Esophagus mucosa (tissue), 1 donor: ENCODE measurements at places on chromosomes 3 and 15. TPM values are rescaled to one million over a fixed set of nuclear protein-coding genes. Genes with fewer than 3 reads are reported as not detected.

Gene RBPMS2
- total RNA-seq = 0.48 TPM

Gene UBE3A
- total RNA-seq = 70.0 TPM

Gene GOLGA8K
- not detected for total RNA-seq

Gene KLHL18
- total RNA-seq = 24.2 TPM

Gene STAC
- total RNA-seq = 0.08 TPM

Gene CYP8B1
- total RNA-seq = not detected

Gene EFCC1
- 0.20 TPM for total RNA-seq

Gene OPA1
- total RNA-seq = 48.5 TPM

Gene OTOL1
- not detected for total RNA-seq

Gene GOLGA6L7
- total RNA-seq = not detected

Gene SCAMP2
- 102 TPM for total RNA-seq

Gene GABRR3
- total RNA-seq = not detected

DNA sequence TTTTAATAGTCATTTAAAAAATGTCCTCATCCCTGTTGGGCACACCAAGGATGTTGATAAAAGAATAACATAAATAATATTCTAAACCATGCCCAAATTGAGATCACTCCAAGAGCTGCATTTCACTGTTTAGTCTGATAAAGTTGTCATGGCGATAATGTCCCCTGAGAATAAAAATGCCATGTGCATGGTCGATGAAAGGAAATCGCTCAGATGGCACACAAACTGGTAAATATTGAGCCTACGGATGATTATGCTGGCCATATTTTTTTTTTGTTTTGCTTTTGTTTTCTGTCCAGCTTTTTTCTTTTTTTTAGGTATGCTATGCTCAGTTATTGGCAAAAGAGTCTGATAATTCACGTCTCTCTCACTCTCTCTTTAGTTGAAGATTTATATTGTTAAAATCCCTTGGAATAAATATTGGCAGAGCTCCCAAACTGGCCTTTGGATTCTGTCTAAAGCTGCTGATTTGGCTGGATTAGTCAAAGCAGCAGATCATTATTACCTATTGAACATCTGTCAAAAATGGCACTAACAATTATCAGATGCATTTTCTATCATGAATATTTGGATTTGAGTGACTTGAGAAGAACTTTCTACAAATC, 643.8 kb downstream of the SQOR start:
- ATAC-seq = no peak

DNA sequence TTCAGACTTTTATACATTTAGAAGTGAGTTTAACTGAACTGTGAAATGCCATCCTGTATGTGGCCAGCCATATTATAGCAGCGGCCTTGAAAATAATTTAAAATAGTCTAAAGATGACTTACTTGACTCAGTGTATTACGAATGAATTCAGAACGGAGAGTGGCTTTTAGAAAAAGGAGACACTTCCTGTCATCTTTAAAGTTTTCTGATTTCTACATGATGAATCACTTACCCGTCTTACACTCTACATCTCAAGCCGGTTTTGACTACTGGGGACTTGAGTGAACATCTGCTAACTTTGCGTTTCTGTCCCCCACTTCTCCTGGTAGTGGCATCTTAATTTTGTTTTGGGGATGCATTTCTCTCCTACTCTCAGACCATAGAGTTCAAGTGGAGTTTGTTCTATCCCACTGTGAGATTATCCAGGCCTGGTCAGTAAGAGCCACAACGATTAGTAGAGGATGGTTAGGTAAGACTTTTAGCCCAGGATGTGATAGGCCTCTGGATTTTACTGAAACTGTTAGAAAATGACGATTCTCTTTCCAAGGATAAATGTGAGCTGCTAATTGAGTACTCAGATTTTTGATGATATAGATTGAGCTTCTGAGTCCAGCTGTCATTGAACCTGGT, 175.4 kb upstream of the CADPS start:
- no peak for ATAC-seq

DNA sequence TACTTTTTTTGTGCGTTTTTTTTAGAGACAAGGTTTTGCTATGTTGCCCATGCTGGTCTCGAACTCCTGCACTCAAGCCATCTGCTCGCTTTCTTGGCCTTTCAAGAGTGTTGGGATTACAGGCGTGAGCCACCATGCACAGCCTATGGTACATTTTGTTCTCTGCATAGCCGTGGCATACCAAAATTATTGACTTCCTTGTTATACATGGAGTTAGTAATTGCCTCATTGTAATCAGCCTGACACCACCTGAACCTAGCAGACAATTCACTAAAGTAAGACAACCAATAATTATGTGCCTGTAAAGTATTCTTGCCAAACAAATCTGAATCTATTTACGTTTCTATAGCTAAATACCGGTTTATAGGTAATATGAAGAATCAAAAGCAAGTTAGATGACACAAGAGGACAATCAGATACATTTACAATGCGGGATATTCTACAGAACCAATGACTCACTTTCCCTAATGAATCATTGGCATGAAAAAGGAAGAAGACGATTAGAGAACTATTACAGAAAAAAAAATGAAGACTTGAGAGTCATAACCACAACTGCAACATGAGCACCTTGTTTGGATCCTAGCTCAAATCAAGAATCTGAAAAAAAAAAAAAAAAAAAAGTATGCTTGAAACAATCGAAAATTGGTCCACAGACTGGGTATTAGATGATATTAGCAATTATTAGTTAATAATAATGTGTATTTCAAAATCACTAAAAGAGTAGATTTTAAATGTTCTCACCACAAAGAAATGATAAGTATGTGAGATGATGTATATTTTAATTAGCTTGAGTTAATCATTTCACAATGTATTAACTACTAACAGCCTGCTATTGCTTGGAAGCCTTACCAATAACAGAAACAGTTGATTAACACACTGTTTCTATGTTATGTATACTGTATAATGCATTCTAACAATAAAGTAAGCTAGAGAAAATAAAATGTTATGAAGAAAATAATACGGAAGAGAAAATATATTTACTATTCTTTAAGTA, 7.1 kb downstream of the GUCA1C start:
- ATAC-seq = peak; percentile 77

DNA sequence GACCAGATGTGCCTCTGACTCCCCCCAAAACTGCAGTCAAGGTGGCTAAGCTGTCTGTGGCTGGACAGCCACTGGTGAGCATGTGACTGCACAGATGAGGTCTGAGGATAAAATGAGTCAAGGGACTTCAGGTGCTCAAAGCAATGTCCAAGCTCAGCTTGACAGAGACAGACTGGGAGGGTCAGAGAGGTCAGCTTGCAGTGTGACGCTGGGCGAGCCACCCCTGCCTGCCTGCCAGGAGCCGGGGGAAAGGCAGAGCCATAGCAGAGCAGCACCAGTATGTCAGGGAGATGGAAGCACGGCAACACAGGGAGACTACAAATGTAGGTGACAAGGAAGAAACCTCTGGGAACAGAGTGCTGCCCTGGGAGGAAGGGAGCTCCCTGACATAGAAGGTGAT, 399.4 kb downstream of the OCA2 start:
- ATAC-seq = no peak

DNA sequence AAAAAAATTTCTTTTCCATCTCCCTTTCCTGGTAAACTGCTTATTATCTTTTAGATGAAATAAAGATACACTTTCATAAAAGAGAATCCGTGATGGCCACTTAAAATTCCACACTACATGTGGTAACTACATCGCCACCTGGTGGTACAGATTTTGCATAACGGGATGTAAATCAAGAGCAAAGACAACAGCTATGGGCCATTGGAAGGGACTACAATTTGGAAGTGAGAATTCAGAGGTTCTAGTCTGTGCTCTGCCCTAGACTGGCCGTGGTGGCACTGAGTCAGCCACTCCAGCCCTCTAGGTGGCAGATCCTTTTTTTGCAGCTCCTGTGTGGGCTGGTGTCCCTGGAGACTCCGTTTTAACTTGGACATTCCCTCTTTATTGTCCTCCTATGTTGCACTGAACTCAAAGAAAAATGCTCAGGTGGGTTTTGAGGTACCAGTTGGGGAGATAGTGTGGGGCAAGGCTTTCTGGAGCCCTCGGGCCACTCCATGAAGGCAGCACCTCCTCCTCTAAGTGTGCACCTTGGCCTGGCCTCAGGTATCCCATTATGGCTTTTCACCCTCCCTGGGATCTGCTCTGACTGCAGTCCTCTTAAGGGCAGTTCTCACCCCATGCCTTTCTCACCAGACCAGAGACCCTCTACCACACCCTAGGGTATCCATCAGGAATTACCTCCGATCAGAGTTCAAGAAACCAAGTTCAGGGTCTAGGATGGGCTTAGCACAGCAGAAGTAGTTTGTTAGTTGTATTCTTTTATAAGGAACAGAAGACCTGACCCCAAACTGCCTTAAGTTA, 54.9 kb downstream of the SPSB4 start:
- ATAC-seq = peak; percentile 54

GRCh38 chr3:125120379-125121122, 64.8 kb upstream of the HEG1 start:
- no peak for ATAC-seq

DNA sequence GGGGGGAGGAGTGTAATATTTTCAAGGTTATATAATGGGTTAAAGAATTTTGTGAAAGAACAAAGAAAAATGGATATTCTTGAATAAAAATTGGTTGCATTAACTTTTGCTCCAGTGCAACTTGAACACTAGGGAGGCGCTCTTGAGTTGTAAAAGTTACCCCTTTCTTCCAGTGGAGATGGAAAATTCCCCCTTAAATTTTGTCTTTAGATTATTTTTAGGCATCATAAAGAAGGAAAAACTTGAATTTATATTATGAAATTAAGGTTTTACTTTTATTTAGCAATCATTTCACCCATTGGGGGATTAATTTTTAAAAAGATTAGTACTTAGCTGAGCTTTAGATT, 550 bp upstream of the CHD2 start:
- ATAC-seq = no peak

DNA sequence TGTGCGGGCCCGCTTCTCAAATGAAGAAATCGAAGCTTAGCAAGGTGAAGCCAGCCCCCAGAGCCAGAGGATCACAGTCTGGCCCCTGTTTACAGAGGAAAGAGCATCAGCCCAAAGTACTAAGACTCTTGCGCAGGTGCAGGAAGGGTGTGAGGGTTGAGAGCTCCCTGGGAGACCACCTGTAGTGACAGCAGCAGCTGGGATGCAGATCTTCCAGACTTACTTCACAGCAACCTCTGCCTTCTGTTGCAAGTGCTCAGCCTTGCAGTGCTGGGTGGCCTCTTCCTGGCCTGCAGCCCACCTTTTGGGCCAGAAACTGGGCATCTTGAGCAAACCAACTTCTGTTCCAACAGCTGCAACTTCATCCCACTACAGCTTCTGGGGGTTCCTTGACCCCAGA, 19.7 kb downstream of the SPATA12 start:
- ATAC-seq = no peak

GRCh38 chr3:122325769-122326168, 721 bp downstream of the CSTA start:
- ATAC-seq = no peak

- no peak for ATAC-seq
Observed at GRCh38 chr3:14318646-14319045, 83.8 kb upstream of the SLC6A6 start.

DNA sequence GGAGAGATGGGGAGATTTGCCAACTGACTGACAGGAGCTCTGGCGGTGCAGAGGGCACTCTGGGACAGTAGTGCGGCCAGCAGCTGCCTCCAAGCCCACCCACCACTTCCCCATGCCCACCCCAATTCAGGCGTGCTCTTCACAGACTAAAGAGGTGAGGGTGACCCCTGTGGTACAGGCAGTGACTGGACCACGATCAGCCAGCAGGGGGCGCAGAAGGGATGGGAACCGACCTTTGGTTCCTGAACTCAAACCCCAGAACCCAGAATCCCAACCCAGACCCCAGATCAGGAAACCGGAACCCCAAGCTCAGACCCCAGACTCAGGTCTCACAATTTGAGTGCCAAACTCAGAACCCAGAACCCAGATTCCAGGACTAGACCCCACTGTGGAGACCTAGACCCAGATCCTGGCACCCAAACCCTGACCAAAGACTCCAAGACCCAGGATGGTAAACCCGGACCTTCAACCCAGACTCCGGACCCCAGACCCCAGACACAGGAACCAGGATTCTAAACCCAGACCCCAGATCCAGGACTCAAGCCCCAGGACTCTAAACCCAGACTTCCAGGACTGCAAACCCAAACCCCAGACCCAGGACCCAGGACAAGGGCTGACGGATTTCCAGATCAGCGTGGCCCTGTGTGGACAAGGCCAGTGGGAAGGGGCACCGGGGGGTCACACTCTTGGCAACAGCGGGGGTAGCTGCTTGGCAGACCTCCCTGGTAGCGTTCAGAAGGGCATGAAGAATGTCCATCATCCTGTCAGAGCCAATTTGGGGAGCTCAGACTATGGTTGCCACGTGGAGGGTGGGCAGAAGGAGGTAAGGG, 3.7 kb upstream of the MYL3 start:
- peak; percentile 49 for ATAC-seq

DNA sequence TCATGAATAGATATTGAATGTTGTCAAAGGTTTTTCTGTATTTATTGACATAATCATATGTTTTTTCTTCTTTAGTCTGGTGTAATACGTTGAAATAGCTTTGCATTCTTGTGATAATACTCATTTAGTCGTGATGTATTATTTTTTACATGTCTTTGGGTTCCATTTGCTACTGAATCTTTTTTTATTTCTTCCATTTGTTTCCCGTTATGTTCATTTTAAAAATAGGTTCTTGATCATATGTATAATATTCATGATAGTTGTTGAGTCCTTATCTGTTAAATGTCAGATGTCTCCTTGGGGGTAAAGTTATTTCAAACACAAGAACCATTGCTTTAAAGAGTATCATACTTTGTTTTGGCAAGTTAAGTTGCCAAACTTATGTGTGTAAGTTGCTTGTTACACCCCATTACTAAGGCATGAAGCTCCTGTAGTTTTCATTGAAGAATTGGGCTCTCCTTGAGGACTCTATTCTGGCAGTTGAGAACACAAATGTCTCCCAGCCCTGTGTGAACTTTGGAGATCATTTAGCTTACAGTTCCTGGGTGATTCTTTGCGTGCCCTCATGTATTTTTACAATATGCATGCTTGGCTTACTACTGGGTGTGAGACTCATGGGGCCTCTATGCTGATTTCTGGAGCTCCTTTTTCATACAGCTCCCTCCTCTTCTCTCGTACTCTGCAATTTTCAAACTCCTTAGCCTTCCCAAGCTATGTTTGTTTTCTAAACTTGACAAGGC, 8.3 kb downstream of the AKAP13 start:
- ATAC-seq = no peak

DNA sequence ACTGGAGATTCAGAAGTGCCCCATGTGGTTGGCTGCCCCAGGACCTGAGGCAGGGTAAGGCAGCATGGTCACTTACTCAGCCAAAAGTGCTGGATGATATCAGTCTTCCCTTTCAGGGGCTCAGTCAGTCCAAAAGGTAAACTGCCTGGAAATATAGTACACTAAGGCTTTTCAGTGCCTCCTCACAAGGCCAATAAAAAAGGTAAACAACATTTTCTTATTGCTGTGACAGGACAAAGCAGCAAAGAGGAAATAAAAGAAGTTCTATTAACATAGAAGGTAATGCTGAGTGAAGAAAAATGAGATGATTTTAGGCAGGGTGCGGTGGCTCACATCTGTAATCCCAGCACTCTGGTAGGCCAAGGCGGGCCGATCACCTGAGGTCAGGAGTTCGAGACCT, 66.5 kb upstream of the CDAN1 start:
- no peak for ATAC-seq

- ATAC-seq = no peak
Observed at GRCh38 chr15:47998619-47999019, 122.2 kb upstream of the SLC24A5 start.

- no peak for ATAC-seq
Observed at GRCh38 chr3:186298876-186299275, 63.2 kb downstream of the DGKG start.

GRCh38 chr3:3778641-3779270, 20.5 kb upstream of the LRRN1 start:
- no peak for ATAC-seq
